ENCODE measurements at places on chromosomes 1 and 21.

DNA sequence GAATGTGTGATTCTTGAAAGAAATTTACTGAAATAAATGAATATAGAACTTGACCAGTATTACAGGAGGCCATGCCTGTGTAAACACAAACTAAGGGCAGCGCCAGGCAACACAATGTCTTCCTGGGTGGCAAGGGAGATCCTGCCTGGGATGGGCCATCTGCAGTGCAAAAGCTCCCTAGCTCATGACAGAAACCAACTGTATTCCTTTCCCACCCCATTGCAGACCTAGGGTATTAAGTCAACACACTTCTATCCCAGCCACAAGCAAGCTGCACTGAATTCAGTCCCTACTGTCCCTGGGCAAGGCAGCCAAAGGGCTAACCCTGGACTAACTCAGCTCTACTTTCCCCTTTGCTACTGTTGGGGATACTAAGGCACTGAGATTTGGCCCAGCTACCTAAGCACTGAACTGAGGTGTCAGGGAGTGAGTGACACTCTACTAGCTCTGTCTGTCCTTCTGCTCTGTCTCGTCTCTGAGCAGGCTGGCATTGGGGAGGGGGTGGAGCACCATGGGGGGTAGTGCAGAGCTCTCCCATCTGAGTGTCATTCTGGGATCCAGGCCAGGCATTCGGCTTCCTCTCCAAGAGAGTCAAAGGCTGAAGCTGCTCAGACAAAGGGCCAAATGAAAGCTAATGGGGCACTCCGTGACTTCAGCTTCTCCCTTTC, 2.5 kb downstream of the INKA2 start:
- H3K4me1 ChIP-seq = peaks cover 27% of the 10 kb centered on the region
- no peak for DNase-seq
- H3K4me3 ChIP-seq = no peak overlapping the region

- H3K4me1 ChIP-seq = no peaks in the 10 kb centered on the region
- peaks cover 39% of the 10 kb centered on the region for H3K27me3 ChIP-seq
- no peak overlapping the region for H3K4me3 ChIP-seq
- H3K27ac ChIP-seq = no peak overlapping the region
- no peak for DNase-seq
Measured at GRCh38 chr1:36883315-36883949, 150.9 kb downstream of the GRIK3 start.

GRCh38 chr1:21347072-21347581, 56.9 kb upstream of the ECE1 start:
- no peak overlapping the region for H3K4me3 ChIP-seq
- peaks cover 21% of the 10 kb centered on the region for H3K4me1 ChIP-seq
- no peaks in the 10 kb centered on the region for H3K27me3 ChIP-seq
- no peak for DNase-seq
- no peak overlapping the region for H3K27ac ChIP-seq

- no peak for DNase-seq
- no peak overlapping the region for H3K27ac ChIP-seq
- H3K27me3 ChIP-seq = peaks cover 23% of the 10 kb centered on the region
- no peak overlapping the region for H3K4me3 ChIP-seq
- H3K4me1 ChIP-seq = no peaks in the 10 kb centered on the region
Measured at GRCh38 chr1:107158496-107158895, 17.7 kb downstream of the NTNG1 start.

DNA sequence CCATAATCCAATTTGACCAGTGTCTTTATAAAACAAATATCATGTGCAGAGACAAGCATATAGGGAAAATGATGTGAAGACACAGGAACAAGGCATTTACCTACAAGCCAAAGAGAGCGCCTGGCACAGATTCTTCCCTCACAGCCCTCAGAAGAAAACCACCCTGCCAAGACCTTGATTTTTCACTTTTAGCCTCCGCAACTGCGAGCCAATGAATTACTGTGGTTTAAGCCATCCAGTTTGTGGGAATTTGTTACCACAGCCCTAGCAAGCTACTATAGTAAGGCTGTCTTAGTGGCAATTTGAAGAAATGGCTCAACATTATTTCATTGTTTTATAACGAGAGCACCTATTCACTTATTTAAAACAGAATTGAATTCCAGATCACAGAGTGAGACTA, 85.7 kb upstream of the CCDC190 start:
- no peak for DNase-seq
- H3K36me3 ChIP-seq = no peaks in the 10 kb centered on the region
- no peaks in the 10 kb centered on the region for H3K4me1 ChIP-seq

- H3K4me1 ChIP-seq = no peaks in the 10 kb centered on the region
- no peak overlapping the region for H3K4me3 ChIP-seq
- no peaks in the 10 kb centered on the region for H3K36me3 ChIP-seq
- no peak for DNase-seq
- no peak overlapping the region for H3K27ac ChIP-seq
Measured at GRCh38 chr1:118821801-118822200, 166.3 kb downstream of the TBX15 start.

- peaks cover 4% of the 10 kb centered on the region for H3K4me1 ChIP-seq
- no peak overlapping the region for H3K27ac ChIP-seq
- H3K27me3 ChIP-seq = peaks cover 62% of the 10 kb centered on the region
- no peak overlapping the region for H3K4me3 ChIP-seq
Measured at GRCh38 chr1:208222376-208223126, 21.6 kb downstream of the PLXNA2 start.

DNA sequence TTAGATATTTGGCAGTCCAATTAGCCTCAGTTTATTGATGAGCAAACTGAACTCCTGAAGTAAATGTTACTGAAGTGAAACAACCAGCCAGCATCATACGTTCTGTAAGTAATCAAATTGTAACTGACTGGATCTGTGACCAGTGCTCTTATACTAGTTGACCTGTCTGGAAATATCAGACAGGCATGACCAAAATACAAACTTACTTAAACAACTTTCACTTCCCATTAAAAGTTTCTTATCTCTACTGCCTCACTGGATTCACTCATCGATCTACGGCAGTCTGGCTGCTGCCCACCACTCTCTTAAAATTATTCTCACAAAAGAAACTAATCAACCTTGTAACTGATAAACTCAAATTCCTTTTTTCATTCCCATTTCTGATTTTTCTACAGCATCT, 56.4 kb downstream of the WDR3 start:
- peaks cover 3% of the 10 kb centered on the region for H3K36me3 ChIP-seq
- no peak for DNase-seq
- H3K27me3 ChIP-seq = peaks cover 37% of the 10 kb centered on the region
- no peaks in the 10 kb centered on the region for H3K4me1 ChIP-seq
- no peak overlapping the region for H3K27ac ChIP-seq

DNA sequence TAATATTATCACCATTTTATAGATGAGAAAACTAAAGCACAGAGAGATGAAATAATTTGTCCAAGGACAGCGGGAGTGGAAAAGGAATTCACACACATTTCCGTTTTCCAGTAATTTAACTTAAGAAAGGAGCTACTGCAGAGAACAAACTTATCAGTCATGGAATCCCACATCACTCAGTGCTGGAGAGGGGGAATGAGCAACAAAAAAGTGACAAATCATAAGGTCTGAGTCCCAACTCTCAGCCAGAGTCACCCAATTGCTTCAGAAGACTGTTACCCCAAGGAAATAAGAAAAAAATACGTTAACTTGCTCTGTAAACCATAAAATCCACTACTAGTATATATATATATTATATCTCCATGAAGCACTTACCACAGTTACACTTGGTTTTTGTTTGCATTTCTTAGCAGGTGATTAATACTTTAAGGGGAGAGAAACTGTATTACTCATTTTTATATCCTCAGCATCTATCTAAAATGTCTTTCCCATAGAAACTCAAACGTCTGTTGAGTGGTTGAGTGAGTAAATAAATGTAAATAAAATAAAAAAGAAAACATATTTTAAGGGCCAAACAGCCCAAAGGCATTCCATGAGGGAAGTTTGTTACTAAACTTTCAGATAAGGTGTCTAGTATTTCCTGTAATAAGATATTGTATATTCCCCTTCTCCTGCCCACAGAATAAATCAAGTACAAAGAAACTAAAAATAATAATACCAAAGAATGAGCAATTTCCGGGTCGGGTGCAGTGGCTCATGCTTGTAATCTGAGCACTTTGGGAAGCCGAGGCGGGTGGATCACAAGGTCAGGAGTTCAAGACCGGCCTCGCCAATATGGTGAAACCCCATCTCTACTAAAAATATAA, 76.8 kb downstream of the SLC45A1 start:
- peak; percentile 16 for DNase-seq
- H3K4me3 ChIP-seq = peak overlapping the region; percentile 84
- H3K4me1 ChIP-seq = peaks cover 69% of the 10 kb centered on the region
- H3K27me3 ChIP-seq = no peaks in the 10 kb centered on the region
- H3K36me3 ChIP-seq = peaks cover 7% of the 10 kb centered on the region

DNA sequence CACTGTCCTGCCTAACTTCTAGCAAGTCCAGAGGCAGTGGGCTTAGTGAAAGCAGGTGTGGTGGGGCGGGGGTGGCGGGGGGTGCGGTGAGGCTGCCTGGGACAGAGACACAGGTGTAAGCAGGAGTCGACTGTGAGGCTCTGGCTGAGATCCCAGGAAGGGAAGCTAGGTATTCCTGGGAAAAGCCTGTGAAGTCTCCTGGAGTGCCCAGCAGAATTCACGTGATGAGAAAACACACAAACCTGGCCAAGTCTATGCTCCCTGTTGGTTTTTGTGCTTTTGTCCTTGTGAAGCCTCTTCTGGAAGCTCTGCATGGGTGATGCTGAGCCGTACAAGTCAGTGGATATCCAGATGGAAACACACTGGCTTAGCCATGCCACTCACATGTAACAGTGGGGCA, 5.3 kb downstream of the GALNT2 start:
- DNase-seq = no peak
- H3K4me3 ChIP-seq = no peak overlapping the region
- peaks cover 2% of the 10 kb centered on the region for H3K36me3 ChIP-seq
- no peak overlapping the region for H3K27ac ChIP-seq
- peaks cover 47% of the 10 kb centered on the region for H3K4me1 ChIP-seq

DNA sequence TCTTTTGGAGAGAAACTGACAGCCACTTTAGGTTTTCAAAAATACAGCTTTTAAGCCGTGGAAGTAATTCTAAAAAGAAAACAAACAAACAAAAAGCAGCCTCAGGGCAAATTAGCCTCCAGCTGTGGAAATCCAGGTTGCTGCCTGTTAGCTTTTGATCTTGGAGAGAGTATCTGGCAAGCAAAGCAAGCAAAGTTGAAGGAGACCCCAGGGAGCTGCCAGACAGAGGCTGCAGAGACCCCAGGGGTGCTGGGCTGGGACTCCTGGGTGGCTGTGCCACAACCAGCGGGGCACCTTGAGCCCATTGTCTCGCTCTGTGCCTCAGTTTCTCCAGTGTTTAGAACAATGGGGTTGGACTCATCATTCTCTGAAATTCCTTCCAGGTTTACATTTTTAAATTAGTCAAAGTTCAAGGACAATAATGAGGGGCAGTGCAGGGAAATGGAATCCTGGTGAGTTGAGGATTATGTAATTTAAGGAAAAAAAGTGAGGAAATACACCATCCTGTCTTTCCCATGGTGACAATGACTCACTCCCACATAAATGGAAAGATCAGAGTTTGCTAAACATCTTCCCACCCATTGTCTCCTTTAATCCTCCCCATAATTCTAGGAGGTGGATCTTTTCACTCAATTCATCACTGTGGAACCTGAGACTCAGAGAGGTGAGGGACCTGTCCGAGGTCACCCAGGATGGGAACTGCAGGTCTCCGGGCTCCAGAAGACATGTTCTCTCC, 480.5 kb downstream of the MATN1 start:
- H3K27ac ChIP-seq = no peak overlapping the region
- H3K4me1 ChIP-seq = peaks cover 2% of the 10 kb centered on the region
- H3K27me3 ChIP-seq = peaks cover 61% of the 10 kb centered on the region
- H3K36me3 ChIP-seq = peaks cover 5% of the 10 kb centered on the region
- H3K4me3 ChIP-seq = no peak overlapping the region
- no peak for DNase-seq

DNA sequence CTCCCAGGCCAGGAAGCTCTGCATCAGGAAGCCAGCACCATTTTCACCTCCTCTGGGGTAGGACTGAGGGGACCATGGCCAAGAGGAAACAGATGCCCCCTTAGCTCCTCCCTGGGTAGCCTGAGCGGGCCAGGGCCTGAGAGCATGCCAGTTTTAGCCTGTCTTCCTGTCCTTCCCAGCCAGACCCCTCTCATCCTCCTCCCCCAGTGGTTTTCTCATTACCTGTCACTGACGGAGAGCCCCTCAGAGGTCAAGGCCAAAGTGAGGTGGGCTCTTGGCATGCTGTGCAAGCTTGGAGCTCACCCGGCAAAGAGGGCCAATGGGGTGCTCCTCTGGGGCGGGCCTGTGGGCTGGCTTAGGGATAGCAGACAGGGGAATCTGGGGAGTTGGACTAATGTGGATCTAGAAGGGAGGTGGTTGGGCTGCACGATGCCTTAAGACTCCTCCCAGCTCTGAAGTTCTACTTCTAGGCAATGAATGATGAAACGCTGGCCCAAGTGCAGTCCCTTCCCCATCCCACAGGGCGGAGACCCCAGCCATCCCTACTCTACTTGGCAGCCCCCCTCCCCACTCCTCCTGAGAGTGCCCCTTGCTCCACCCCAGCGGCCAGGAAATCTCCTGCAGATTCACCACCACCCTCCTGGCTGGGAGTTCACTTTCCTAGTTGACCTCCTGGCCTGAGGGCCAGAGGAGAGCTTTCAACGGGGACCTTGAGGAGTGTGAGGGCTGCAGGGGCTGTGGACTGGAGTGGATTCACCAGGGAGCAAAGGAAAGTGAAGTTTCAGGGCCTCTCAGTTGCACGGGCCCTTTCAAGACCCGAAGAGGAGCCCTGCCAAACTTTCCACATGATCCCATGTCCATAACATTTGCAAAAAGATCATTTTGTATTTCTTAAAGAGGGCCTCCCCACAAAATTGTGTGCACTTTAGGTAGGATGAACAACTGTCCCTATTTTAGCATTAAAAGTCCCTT, 9.4 kb upstream of the LMNA start:
- H3K27ac ChIP-seq = peak overlapping the region; percentile 100
- peak overlapping the region; percentile 89 for H3K4me3 ChIP-seq
- no peaks in the 10 kb centered on the region for H3K36me3 ChIP-seq
- peaks cover 40% of the 10 kb centered on the region for H3K4me1 ChIP-seq

- no peak for DNase-seq
- peaks cover 11% of the 10 kb centered on the region for H3K4me1 ChIP-seq
- H3K27me3 ChIP-seq = peaks cover 90% of the 10 kb centered on the region
- no peak overlapping the region for H3K4me3 ChIP-seq
- no peak overlapping the region for H3K27ac ChIP-seq
Measured at GRCh38 chr1:159201642-159202041, 3.0 kb upstream of the ACKR1 start.

Data from T-helper 17 cell (primary cell).